Cerebellum (tissue), 4 donors: ENCODE measurements at places on chromosomes 6 and 20. TPM values are rescaled to one million over a fixed set of nuclear protein-coding genes. Genes with fewer than 3 reads are reported as not detected.

Gene TNXB
- total RNA-seq = 9.3 TPM

Gene DNAAF9
- 41.5 TPM for total RNA-seq

Gene PAX1
- total RNA-seq = not detected

Gene THBS2
- 5.8 TPM for total RNA-seq

Gene REPS1
- 103 TPM for total RNA-seq

Gene PFDN4
- total RNA-seq = 56.1 TPM

Gene IRF4
- total RNA-seq = 0.27 TPM

Gene HLA-B
- total RNA-seq = 20.9 TPM

Gene ACSS1
- 13.5 TPM for total RNA-seq

Gene RAD21L1
- total RNA-seq = not detected

Gene COL21A1
- 15.5 TPM for total RNA-seq

Gene CYP24A1
- 1.1 TPM for total RNA-seq

Gene CLPSL1
- not detected for total RNA-seq

Gene TNFRSF21
- 31.3 TPM for total RNA-seq

Gene PTPRT
- 21.1 TPM for total RNA-seq

Gene CCND3
- total RNA-seq = 15.5 TPM
